Activated CD8-positive, alpha-beta memory T cell treated with anti-CD3 and anti-CD28 coated beads, Interleukin-2, amount 50 U/mL, for 4 hours (primary cell): ENCODE measurements at places on chromosomes 7 and 10.
A peak's percentile ranks its signal among the peaks of the same experiment; 100 is the strongest.

GRCh38 chr10:44745920-44746319 lies 165.2 kb upstream of the TMEM72 start:
- DNase-seq: no peak

DNA sequence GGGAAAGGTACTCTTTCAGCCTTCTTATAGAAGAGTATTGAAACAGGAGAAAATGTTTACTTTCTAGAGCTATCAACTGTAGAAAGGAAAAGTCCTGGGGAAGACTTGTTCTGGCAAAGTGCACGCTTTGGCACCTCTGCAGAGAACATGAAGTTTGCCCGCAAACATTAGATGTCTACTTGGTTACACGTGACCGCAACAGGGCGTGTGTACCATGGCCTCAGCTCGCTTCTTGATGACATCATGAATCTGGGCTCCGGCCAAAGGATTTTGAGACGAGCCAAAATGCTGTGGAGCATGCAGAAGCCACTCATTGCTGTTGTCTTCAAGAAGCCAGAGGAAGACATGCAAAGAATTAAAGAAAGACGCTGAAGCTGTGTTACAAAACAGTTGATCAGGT lies 8.6 kb upstream of the TAS2R60 start:
- no peak for DNase-seq

GRCh38 chr7:39985398-39985918 lies 35.4 kb downstream of the CDK13 start:
- no peak for DNase-seq

GRCh38 chr10:133198206-133198605 lies 31.8 kb upstream of the UTF1 start:
- no peak for DNase-seq

DNA sequence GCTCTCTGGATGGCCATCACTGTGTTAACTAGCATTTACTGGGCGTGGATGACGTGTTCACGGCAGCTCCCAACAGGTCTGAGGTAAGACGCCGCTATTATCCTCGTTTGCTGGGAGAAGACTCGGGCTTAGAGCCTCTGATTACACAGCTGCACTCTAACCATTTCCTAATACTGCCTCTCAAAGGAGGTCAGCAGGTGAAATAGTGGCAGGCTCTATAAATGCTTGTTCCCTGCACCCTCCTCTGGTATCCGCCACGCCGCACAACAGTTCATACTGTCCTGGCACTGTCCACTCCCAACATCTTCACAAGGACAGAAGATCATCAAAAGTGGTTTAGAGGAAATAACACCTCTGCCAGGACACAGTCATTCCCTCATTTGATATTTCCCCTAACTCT lies 28.3 kb downstream of the HIPK2 start:
- no peak for DNase-seq

GRCh38 chr7:84122582-84123360 lies 71.8 kb downstream of the SEMA3A start:
- DNase-seq: no peak

- DNase-seq: no peak
Measured at GRCh38 chr10:17848646-17849045, 39.5 kb downstream of the MRC1 start.

GRCh38 chr10:125024497-125025234 lies 82.7 kb downstream of the ZRANB1 start:
- DNase-seq: no peak

- DNase-seq: no peak
Measured at GRCh38 chr10:35780970-35781642, 139.0 kb upstream of the FZD8 start.

DNA sequence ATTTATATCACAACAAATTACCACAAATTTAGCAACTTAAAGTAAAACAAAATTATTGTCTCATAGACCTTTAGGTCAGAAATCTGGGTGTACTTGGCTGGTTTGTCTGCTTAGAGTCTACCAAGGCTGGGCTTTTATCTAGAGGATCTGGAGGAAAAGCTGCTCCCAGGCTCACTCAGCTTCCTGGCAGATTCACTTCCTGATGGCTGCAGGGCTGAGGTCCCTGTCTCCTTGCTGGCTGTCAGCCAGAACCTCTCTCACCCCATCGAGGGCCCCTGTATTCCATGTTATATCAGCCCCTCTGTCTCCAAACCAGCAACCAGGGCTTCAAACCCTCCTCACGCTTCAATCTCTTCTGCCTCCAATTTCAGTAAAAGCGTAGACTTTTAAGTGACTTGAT lies 734.9 kb downstream of the NRG3 start:
- no peak for DNase-seq

DNA sequence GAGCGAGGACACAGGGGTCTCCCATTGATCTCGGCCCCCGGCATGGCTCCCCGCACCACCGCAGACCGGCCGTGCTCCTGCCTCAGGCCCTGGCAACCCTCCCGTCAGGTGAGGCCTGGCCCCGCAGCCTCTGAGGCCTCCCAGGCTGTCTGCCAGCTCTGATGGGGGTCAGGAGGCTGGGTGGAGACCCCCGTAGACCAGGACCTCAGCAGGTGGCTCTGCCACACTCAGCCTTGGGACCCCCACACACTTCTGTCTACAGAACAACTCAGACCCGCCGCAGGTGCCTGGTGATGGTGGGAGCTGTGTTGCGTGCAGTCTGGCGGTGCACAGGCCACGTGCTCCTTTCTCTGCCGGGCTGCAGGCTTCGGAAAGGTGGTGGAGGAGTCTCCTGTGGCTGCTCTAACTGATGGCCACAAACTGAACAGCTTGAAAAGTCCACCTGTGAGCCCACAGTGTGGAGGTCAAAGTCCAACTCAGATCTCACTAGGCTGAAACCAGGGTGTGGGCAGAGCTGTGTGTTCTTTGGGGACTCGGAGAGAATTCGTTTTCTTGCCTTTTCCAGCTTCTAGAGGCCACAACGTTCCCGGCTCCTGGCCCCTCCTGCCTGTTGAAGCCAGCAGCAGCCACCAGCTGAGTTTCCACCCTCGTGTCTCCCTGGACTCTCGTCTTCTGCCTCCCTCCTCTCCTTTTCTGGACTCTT lies 62.5 kb downstream of the PWWP2B start:
- peak; percentile 16 for DNase-seq
